ENCODE measurements at places on chromosomes 2 and 18.
A peak's percentile ranks its signal among the peaks of the same experiment; 100 is the strongest.

DNA sequence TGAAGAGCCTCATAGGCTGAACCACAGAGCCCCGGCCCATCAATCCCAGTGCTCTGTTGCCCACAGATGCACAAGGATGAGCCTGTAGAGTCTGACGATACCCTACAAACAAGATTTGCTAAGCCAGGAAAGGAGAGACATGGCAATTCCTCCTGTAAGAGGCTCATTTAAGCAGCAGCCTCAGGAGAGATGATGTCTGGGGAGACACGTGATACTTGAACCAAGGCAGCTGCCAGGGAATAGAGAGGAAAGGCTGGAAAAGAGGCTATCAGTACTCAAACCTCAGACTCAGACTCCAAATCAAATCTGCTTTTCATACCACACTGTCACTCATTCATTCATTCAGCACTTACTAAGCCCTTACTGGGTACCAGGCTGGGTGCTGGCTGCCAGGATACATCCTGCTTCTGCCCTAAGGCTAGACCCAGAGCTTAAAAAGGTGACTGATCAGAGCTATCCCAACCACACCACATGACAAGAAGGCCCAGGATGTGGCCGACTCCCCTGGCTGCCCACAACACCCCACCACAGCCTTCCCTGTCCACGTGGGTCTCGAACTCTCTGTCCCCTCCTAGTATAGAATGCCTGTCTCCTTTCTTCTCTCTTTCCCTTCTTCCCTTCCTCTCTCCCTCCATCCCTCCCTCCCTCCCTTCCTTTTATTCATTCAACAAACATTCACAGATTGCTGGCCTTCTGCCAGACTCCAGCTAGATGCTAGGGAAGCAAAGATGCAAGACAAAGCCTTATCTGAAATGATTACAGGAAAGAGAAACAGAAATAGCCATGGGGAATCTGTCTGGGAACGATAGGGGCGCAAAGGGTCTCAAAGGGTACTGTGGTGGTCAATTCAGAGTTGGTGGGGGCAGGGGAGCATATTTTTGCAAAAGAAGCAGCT is 23.4 kb upstream of the KCNK3 start:
- DNase-seq, result peak; percentile 7

DNA sequence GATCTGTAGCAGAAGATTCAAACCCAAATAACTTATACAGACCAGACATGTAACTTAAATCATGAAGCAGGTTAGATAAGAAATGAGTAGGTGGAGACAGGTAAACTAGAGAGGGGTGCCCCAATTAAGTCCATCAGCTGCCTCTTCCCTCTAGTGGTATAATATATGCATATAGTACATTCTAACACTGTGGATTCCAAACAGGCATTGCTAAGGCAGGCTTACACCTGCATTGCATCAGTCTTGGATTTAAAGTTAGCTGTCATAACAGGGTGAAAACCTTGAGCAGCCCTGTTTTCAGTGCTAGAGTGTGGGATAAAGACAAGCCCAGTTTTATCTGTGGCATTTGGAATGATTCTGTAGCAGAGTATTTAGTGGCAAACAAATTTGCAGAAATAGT is 63.4 kb downstream of the NYAP2 start:
- peak; percentile 9 for DNase-seq

DNA sequence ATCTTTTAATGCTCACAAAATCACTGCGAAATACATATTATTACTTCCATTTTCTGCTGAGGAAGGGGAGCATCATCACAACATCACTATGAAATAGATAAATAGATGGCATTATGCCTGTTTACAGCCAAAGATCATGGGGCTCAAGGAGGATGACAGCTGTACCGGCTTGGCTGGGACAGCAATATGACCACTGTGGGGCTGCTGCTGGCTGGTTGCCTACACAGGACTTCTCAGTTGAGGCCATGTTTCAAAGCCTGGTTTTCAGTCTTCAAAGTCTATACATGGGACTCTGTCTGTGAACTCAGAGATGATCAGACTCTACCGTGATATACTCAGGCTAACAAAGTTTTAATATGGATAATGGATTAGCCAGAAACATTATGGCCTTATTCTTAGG is 58.7 kb downstream of the SPATS2L start:
- DNase-seq, result no peak

- DNase-seq, result peak; percentile 8
These were observed 188.5 kb downstream of the EIPR1 start for GRCh38 chr2:3189076-3189591.

DNA sequence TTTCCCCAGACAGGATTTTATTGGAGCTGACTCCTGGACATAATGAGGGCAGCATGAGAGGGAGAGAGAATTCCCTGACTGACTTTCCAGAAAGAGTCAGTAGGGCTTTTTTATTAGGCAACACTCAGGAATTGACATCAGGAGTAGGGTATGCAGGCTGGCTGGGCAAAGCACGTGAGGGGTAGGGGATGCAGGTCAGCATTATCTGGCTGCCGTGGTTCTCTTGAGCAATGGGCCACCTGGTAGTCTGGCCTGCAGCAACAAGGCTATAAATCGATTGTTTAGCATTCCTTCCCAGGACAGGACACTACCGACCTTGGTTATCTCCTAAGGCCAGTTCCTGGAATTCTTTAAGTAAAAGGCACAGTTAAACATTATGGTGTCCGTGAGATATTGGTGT is 160.8 kb upstream of the AGAP1 start:
- no peak for DNase-seq

DNA sequence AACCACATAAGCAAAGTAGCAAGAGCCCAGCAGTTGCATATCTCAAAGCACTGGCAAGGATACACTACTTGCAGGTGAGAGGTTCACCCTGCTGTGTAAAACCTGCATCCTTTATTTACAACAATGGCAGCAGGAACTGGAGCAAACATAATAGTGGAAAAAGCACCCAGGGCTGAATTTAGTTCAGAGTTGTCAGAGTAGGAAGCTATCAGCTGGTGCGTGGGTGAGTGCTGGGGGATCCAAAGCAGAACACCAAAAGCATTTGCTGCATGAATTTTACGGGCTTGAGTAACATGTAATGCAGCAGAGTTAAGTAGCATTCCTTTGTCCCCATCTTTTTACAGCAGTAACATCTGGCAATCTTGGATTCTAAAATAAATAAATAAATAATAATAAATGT is 73.5 kb upstream of the SRD5A2 start:
- DNase-seq, result no peak

DNA sequence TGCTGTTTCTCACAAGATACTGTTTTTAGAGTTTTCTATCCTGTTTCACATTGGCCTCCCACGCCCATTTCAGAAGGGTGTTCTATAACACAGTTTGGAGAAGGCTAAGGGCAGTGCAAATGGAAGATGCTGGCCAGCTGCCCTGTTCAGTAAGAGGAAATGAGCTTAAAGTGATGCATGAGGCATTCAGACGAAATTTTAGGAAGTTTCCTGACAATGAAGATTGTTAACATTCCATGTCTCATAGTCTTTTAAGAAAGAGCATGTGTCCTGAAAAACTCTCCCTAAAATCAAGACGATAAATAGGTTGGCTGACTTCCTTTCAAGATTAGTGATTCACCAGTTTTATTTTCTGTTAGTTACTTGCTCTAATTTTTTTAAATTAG is 484.2 kb upstream of the NRP2 start:
- DNase-seq, result peak; percentile 88

Data from fibroblast of skin of right biceps (primary cell).